ENCODE measurements at places on chromosomes 1 and 21.

DNA sequence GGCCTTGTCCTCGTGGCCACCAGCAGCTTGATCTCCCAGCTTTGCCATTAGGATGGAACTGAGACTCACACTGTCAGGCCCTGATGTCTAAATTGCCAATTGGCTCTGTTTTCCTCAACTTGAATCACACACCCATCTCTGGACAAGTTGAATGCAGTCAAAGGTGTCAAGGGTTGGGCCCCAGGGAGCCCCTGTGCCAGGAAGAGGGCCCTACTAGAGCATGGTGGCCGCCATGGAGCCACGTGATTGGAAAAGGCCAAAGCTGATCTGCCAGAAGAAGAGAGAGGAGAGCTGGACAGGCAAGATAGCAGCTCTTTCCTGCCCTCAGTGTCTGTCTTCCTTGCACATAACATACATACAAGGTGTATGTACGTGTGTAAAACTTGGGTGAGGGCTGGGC is 54.9 kb upstream of the NEK2 start:
- no peak for DNase-seq

DNA sequence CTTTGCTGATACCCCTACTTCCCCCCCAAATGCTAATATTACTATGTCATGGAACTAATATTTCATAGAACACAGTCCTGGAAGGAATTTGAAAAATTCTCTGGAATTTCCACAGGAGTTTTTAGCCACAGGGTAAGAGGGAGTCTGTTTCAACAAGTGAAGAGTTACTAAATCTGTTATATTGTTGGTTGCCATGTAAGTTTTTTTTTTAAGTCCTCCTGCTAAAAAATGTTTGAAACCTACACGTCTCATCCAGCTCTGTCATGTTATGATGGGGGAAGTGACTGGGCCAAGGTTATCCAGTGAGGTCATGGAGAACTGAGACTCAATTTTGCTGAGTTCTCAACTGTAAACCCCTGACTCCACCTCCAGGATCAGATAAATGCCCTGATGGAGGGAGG is 60.8 kb upstream of the USP24 start:
- no peak for DNase-seq

DNA sequence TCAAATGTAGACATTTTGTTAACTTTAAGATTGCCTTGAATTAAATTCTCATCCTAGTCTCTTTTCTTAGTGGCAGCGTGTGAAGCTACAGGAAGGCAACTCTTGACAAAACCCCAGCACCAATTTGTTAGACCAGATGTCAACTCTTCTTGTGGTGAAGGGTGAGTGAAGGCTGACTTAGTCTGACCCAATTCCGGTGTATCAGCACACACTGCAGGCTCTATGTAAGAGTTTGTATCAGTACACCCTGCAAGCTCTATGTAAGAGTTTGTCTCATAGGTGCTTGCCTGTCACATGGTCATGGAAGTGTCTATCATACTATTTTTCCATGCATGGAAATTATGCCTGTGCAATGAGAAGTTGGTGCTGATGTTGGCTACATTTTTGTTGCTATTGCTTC is 16.8 kb downstream of the CR2 start:
- DNase-seq = no peak

- DNase-seq = no peak
Observed at GRCh38 chr21:25331286-25331685, 276.0 kb downstream of the MRPL39 start.

DNA sequence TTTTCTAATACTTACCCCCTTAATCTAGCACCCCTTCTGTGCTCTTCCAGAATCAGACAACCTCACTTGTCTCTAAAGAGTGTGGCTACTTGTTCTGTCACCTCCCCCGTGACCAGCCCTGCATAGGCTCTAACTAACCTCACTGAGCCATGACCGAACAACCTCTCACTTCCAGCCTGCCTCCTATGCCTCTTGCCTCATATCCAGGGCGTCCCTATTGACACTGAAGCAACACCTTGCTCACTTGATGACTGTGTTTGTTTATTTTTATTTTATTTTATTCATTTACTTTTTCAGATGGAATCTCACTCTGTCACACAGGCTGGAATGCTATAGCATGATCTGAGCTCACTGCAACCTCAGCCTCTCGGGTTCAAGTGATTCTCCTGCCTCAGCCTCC is 235.1 kb upstream of the B3GALT2 start:
- no peak for DNase-seq

DNA sequence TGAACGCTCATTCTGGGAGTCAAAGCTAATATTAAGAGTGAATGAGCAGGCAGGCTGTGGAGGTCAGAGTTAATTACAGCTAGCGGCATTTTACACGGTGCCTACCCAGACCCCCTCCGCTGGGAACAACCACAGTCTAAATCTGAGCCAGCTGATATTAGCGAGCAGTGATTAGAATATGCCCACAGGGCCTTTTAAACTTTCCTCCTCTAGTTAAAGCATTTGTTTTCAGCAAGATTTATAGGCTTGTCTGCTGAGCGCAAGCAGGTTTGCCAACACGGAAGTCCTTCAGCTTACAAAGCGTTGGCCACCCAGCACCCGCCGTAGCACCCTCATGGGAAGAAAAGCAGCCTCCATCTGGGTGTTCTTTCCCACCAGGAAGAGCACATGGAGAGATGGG is 72.1 kb downstream of the LMX1A start:
- no peak for DNase-seq

- no peak for DNase-seq
Observed at GRCh38 chr1:208242941-208243526, 1.1 kb downstream of the PLXNA2 start.

GRCh38 chr1:217650674-217651073 is 19.5 kb downstream of the SPATA17 start:
- DNase-seq = no peak

DNA sequence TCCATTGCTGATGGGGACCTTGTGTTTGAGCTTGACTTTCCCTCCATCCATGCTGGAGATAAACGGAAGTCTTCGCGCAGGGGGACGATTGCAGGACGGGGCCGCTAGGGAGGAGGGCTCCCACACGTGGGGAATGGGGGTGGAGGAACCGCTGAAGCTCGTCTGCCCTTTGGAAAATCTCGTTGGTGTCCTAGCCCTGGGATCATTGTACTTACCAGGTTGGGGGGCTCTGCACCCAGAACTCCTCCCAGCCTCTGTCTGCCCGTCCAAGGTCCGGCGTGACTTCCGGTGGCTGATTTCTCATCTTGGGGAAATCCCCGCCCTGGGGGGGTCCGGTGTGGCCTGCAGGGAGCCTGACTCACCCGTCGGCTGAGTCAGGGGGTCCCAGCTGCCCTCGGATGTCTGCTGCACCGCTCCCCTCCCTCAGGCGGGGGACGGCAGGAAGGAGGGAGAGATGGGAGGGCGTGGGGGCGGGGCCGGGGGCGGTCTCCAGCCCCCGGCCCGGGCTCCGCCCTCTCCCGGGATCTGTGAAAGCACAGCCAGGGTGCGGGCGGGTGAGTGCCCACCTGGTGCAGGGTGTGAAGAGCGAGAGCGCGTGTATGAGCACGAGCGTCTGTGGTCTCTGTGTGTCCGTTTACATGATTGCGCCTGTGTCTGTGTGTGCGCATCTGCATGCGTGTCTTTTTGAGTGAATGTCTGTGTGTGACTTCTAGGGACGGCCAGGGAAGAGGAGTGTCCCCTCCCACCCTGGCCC is 35.8 kb downstream of the PIK3CD start:
- peak; percentile 69 for DNase-seq

DNA sequence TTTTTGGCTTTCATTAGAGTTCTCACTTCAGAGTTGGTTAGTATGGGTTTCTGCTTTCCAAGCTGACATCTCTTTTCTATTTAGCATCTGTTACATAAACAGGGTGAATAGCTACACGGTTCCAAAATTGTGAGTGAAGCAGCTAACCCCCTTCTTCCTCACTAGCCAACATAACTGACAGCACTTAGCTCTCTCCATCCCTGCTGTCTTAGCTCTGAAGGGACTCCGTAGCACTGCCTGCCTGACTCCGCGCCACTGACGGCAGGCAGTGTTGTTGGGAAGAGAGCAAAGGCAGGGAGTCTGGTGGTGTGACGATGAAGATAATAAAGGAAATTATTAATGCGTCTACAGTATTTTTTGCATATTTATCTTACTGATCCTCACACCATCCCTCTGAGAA is 247.0 kb downstream of the PTBP2 start:
- no peak for DNase-seq

DNA sequence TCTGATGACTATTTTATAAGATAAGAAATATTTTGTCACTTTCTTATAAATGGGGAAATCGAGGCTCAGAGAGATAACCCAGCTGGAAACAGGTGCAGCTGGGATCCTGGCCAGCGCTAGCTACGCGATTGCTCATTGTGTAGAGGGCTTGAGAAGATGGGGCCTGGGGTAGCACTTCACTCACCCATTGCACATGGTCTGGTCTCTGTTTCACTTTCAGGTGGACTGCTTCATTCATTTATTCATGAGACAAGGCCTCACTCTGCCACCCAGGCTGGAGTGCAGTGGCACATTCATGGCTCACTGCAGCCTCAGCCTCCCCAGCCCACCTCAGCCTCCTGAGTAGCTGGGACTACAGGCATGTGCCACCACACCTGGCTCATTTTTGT is 23.8 kb downstream of the UBE4B start:
- DNase-seq = no peak

DNA sequence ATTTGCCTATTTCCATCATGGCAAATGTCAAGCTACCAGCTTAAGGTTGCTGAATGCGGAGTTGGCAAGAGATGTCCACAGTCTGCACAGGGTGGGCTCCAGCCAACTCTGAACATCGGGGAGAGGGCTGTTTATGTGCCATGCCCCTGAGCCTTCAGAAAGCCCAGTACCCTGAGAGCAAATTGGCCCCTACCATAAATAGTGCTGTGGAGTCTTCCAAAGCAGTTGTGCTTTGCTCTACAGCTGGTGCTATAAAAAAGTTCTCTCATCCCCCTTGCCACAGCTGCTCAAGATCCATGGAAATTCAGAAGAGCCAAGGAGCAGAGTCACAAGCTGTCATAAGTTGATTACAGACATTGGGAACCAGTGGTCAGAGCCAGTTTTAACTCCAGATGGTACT is 85.6 kb upstream of the CLDN14 start:
- no peak for DNase-seq
